ENCODE measurements at places on chromosomes 7 and 10. TPM values are rescaled to one million over a fixed set of nuclear protein-coding genes. Genes with fewer than 3 reads are reported as not detected.

GRCh38 chr10:23868121-23868520 lies 340.8 kb upstream of the KIAA1217 start:
- DNase-seq, result no peak
- H3K27ac ChIP-seq, result no peak overlapping the region
- no peaks in the 10 kb centered on the region for H3K27me3 ChIP-seq
- no peaks in the 10 kb centered on the region for H3K36me3 ChIP-seq
- no peaks in the 10 kb centered on the region for H3K4me1 ChIP-seq
- no peak overlapping the region for H3K4me3 ChIP-seq

GRCh38 chr7:5671046-5671445 lies 110.4 kb downstream of the RNF216 start:
- no peaks in the 10 kb centered on the region for H3K27me3 ChIP-seq
- no peak overlapping the region for H3K27ac ChIP-seq
- H3K4me3 ChIP-seq, result no peak overlapping the region
- no peak for DNase-seq
- H3K36me3 ChIP-seq, result peaks cover 12% of the 10 kb centered on the region

- no peak overlapping the region for H3K4me3 ChIP-seq
- DNase-seq, result no peak
- H3K27ac ChIP-seq, result no peak overlapping the region
Observed at GRCh38 chr7:46007990-46008643, 87.0 kb upstream of the IGFBP3 start.

DNA sequence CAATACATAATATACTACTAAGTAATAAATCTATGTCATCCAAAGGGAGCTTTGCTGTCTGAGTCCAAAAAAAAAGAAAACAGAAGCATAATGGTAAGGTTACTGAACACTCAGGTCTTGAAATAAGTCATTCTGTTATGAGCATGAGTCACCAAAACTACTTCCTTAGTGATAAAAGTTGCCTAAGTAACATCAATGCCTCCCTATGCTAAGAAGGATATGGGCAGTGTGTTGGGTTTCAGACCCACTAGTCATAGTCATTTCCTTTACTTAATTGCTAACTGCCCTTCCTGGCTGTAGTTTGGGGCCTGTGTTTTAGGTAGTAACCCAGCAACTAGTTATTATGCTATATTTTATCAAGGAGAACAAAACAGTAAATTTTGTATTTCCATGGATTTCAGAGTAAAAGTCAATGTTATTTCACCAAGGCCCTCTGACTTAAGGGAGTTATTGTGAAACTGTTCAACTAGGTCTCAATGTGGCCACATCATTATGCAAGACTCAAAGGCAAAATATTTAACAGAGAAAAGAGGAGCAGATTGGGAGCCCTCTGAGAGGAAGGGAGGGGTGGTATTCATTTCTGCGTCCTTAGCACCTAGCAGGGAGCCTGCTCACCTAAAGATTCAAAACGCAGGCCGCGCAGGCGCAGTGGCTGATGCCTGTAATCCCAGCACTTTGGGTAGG lies 11.7 kb upstream of the VIM start:
- no peak overlapping the region for H3K4me3 ChIP-seq
- peak overlapping the region; percentile 83 for H3K27ac ChIP-seq
- peaks cover 16% of the 10 kb centered on the region for H3K4me1 ChIP-seq
- no peaks in the 10 kb centered on the region for H3K36me3 ChIP-seq
- H3K27me3 ChIP-seq, result no peaks in the 10 kb centered on the region
- DNase-seq, result no peak

Gene GPR158
- not detected for total RNA-seq
